Substantia nigra (tissue), 51 donors: ENCODE measurements at places on chromosomes 6 and 20.
A peak's percentile ranks its signal among the peaks of the same experiment; 100 is the strongest.

- DNase-seq: no peak
These were observed 538.5 kb downstream of the CD83 start for GRCh38 chr6:14656078-14656521.

DNA sequence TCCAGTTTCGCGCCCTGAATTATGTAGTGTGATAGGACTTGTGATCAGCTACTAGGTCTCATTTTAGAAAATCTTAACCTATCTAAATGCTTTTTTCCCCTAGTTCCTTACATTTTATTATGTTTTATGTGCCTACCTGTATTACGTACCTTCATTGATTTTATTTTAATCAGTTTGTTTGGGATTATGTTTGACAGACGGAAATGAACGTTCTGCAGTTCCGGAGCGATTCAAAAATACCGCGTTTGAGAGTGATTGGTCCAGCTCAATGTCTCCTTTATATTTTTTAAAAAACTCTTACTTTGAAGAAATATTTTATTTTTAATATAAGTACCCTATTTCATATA lies 114.3 kb upstream of the BTN3A2 start:
- DNase-seq: no peak

DNA sequence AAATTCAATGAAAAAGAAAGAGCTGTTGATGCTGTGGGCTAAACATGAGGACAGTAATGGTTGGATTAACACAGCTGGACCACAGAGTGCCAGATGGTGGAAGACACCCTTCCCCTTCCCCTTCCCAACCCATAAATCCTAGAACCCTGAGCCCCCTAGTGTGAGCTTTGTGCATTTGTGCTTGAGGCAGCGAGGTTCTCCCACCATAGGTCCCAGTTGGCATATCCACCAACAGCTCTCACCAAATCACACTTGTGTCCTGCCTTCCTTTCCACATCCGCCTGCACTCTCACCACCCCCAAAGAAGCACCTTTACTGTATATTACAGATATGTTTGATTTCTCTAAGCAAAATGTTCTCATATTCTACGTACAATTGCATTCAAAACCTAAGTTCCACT lies 32.8 kb upstream of the HBS1L start:
- DNase-seq: no peak

GRCh38 chr6:110581679-110582078 lies 105.3 kb upstream of the SLC22A16 start:
- DNase-seq: no peak

DNA sequence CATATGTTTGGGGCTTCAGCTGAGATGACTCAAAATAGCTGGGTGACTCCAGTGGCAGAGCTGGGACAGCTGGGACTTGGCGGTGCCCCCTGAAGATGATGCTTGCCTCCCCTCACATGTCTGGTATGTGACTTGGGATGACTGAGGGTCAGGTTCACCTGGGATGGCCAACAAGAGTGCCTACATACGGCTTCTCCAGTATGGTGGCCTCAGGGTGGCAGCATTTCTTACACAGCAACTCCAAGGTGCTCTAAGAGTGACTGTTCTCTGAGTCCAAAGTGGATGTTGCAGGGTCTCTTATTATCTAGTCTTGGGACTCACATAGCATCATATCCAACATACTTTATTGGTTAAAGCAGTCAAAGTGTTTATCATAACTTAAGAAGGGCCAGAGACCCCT lies 87.8 kb upstream of the CENPW start:
- no peak for DNase-seq

- DNase-seq: no peak
These were observed 203.2 kb downstream of the RPS12 start for GRCh38 chr6:133017581-133017980.

DNA sequence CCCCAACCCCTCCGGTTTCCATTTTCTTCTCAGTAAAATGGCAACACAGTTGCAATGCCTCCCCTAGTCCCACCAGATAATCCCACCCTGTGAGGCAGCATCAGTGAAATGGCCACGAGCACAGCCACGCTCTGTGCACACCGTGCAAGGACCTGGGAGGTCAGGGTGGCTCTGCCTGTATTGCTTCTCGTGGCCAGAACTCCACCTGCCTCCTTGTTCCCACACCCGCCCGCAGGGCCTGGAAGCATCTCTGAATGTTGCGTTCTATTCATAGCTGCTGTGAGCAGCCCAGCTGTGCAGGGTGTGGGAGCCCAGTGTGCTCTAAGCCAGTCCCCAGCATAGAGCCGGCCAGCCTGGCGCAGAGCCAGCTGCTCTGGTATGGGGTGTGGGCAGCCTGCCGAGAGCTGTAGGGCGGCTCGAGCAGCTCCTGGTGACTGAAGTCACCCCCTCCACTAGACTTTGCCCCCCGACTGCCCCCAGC lies 161.1 kb downstream of the DLL1 start:
- no peak for DNase-seq

- no peak for DNase-seq
These were observed 64.0 kb downstream of the BLOC1S5 start for GRCh38 chr6:8000188-8000596.

- DNase-seq: no peak
These were observed 330.8 kb downstream of the PRL start for GRCh38 chr6:21965953-21966539.

DNA sequence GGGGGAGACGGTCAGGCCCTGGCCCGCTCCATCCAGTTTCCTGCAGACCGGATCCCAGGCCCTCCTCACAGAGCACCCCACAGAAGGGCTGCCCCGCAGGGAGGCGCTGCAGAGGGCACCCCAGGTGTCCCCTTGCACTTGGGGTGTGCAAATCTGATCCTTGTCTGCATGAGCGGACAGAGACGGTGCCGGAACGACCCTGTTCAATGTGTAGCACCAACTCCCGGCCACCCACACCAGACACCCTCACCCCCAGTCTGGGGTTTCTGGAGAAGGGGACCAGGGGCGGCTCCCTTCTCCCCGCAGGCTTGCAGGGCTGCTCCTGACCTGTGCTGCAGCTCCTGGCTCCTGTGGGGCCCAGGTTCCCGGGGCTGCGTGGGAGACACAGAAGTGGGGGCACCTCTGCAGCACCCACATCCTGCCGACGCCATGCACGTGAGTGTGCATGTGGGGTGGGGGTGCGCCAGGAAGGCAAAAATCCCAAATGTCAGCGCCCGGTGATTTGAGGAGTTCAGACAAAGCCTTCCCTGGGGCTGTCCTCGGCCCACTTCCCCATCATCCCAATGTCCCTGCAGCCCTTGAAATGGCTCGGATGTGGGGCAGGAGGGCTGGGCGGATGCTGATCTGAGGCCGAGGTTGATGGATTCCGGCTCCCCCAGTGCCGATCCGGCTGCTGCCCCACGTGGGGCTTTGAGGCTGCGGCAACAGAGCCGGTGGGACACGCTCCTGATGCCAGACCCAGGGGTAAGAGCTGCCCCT lies 85.3 kb upstream of the BHLHE23 start:
- no peak for DNase-seq

DNA sequence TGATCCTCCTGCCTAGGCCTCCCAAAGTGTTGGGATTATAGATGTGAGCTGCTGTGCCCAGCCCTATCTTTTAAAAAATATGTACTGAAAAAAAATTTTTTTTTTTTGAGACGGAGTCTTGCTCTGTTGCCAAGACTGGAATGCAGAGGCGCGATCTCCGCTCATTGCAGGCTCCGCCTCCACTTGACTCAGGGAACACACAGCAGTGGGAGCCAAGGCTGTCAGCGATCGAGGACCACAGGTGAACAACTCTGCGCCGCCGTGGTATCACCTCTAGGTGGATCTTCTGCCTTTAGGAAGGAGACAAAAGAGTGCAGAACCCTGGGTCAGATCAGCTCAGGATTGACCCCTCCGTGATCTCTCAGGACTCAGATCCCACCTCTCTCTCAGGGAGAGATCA lies 13.7 kb downstream of the RAET1E start:
- DNase-seq: no peak

GRCh38 chr6:3847521-3847920 lies 1.7 kb upstream of the FAM50B start:
- DNase-seq: no peak

DNA sequence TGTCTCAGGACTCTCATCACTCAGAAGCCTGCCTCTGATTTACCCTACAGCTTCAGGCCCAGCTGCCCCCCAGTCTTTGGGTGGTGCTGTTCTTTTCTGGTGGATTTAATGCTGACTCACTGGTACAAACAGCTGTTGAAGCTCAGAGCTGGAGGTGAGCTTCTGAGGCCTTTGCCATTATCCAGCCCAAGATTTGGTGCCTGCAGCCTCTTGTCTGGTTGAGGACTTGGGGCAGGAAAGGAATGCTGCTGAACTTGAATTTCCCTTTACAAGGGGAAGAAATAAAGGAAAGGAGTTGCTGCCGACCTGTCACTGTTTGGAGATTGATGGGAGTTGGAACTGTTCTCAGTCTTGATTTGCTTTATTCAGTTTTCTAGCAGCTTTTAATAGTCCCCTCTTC lies 19.8 kb downstream of the ABCF1 start:
- no peak for DNase-seq

DNA sequence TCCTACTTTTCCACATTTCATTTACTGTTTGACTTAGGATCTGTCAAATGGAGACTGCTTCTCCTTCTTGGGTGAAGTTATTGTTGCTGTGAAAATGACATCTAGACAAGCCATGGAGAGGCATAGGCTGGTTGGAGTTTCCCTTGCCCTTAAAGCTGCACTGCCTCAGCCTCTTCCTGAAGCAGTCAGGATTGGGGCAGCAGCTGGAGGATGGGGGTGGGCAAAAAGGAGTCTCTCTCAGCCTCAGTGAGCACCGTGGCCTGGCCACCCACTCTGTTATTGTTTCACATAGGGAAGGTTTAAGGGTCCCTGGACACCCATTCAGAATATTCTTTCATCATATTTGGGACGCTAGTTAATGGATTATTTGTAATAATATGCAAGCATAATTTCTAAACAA lies 7.7 kb upstream of the ZBTB24 start:
- no peak for DNase-seq

DNA sequence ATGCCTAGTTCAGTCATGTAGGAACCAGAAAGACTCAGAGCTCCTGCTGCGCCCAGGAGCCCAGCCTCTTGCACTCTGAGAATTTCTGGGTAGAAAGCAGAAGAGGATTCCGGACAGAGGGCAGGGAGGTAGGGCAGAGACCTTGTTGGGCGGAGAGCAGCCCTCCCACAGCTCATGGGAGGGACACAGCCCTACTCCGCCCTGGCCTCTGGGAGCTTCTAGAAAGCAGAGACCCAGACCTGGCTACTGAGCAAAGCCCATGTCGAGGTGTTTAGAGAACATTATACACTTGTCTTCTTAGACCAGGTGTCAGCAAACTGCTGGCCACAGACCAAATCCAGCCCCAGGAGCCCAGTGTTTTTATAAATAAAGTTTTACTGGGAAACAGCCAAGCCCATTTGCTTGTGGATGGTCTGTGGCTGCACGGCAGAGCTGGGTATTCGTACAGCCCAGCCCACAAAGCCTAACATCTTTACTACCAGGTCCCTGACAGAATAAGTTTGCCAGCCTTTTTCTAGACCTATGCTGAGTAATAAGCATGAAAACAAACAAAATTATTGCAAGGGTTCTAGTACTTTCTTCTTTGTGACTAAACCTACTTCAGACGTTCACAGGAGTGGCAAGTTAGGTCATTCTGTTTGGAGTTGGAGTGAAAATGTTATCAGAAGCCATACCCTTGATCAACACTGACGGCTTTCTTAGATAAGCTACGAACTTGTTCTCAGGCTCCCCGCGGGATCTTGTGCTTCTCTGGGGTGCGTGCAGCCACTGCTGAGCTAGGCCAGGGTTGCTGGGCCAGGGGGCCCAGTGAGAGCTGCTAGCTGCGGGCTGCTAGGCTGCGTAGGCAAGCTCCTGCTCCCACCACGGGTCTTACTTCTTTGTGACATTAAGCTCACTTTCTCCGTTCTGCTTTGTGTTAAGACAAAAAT lies 235.1 kb upstream of the FOXQ1 start:
- no peak for DNase-seq

DNA sequence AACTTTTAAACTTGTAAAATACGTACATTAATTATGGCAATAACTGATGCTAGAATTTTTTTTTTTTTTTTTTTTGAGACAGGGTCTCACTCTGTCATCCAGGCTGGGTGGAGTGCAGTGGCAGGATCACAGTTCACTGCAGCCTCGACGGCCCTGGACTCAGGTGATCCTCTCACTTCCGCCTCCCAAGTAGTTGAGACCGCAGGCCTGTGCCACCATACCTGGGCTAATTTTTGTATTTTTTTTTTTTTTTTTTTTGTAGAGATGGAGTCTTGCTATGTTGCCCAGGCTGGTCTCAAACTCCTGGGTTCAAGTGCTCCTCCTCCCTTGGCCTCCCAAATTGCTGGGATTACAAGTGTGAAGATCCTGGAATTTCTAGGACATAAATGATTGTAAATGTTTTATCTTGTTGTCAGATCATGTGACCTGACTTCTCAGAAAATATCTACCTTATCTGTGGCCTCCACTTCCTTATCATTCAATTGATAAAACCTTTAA lies 2.2 kb upstream of the CD2AP start:
- DNase-seq: no peak

GRCh38 chr6:93048381-93048780 lies 371.0 kb downstream of the EPHA7 start:
- no peak for DNase-seq

DNA sequence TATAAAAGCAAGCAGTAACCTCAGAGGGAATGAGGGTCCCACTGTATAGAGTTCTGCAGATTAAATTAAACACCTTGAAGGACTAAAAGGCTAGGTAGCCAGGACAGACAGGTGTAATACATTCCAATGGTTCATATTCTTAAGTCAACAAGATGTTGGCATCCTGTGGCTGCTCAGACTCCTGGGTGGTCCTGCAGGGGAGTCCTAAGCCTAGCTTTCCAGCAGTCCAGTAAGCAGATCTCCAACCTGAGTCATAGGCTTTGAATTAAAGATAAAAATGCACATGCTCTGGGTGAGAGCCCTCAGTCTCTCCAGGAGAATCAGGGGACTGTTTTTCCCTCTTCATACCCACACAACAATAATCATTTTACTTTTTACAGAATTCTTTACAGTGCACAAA lies 307.3 kb upstream of the SUPT3H start:
- no peak for DNase-seq

GRCh38 chr20:10671221-10671918 lies 2.4 kb downstream of the JAG1 start:
- peak; percentile 44 for DNase-seq

DNA sequence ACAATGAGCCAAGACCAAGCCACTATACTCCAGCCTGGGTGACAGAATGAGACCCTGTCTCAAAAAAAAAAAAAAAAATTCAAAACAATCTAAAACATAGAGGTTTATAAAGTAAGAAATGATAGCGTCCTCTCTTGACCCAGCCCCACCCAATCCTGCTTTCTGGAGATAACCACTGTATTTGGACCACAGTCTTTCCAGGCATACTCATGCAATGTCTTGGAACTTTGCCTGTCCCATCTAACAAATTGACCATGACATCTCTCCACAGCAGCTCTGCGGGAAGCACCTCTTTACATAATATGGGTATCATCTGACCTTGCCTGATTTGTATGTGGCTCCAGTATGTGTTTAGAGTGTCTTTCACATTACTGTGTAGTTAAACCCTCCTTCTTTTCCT lies 9.1 kb upstream of the SHLD1 start:
- no peak for DNase-seq

- DNase-seq: no peak
These were observed 376.4 kb downstream of the HACE1 start for GRCh38 chr6:104483225-104483834.

- no peak for DNase-seq
These were observed 125.6 kb downstream of the BANF2 start for GRCh38 chr20:17825252-17825959.

- no peak for DNase-seq
These were observed 26.2 kb downstream of the SPTLC3 start for GRCh38 chr20:13034936-13035335.
